B cell (primary cell): ENCODE measurements at places on chromosomes 13 and 19.
A peak's percentile ranks its signal among the peaks of the same experiment; 100 is the strongest.

- DNase-seq, result no peak
Measured at GRCh38 chr13:80881942-80882445, 541.1 kb upstream of the SPRY2 start.

GRCh38 chr19:681029-682019 is 5.1 kb downstream of the FSTL3 start:
- DNase-seq, result peak; percentile 85

GRCh38 chr13:73367886-73368285 is 309.1 kb downstream of the KLF5 start:
- DNase-seq, result no peak

DNA sequence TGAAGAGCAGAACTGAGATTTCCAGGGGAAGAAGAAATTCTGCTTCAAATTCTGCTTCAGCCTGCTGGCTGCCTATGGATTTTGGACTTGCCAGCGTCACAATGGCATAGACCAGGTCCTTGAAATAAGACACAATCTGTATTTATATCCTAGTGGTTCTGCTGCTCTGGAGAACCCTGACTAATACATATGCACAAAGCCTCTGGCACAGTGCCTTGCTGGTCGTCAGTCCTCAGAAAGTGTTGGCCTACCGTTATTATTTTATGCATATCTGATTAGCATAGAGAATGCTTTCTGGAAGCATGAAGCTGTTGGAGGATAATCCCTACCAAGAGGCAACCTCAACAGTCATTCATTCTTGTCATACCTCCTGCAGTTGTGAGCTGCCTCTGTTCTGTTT is 213.7 kb downstream of the B3GLCT start:
- no peak for DNase-seq

DNA sequence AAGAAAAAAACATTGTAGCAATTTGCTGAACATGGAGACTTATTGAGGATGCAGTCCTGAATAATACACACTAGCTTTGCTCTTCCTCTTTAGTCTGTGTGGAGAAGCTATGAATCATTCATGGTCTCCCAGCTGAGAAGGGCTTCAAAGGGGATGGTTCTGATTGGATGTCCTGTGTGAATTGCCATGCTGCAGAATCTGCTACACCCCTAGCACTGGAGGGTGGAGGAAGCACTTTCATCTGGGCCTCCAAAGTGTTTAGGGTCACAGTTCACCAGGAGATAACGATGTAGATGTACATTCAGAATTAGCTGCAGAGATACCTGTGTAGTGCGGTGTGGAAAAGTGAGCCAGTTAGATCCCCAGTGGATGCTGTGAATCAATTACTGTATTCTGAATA is 321.1 kb upstream of the EDNRB start:
- DNase-seq, result no peak

GRCh38 chr13:44242766-44243165 is 130.9 kb upstream of the SERP2 start:
- DNase-seq, result no peak

DNA sequence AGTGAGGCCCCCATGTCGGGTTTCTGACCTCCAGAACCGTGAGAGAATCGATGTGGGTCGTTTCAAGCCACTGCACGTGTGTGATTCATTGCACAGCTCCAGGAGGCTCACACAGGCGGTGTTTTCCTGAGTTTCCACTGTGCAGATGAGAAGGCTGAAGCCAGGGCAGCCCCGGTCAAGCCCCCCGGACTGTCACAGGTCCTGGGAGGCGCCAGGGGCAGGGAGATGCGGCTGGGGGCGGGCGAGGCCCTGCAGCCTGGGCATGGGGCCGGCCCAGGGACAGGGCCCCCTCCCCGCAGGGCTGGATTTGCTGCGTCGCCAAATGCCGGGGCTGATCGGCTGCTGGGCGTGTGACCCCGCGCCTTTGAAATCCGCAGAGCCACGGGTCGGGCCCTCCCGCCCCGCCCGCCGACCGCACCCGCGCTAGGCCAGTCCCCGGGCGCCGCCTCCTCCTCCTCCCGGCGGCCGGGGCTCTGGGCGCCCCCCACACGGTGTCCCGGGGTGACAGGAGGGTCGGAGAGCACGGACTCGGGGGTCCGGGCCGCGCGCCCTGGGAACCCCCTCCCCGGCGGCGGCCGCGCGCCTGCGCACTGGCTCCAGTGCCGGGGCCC is 9.9 kb upstream of the MKNK2 start:
- no peak for DNase-seq

DNA sequence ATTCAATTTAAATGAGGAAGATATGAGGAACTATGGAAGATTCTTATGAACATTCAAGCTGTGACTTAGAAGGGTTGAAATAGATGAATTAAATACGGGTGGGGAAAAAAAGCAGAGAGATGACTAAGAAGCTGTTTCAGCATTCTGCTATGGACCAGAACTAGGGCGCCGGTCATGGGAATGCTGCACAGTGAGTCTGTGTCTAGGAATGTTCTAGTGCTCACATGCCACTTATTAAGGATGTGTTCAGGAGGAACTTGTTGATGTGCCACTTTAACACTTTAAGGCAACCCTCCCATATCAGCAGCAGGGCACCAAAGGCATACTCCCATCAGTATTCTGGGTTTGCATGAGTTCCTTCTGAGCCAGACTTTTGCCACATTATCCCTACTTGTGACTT is 152.1 kb downstream of the POSTN start:
- DNase-seq, result no peak

DNA sequence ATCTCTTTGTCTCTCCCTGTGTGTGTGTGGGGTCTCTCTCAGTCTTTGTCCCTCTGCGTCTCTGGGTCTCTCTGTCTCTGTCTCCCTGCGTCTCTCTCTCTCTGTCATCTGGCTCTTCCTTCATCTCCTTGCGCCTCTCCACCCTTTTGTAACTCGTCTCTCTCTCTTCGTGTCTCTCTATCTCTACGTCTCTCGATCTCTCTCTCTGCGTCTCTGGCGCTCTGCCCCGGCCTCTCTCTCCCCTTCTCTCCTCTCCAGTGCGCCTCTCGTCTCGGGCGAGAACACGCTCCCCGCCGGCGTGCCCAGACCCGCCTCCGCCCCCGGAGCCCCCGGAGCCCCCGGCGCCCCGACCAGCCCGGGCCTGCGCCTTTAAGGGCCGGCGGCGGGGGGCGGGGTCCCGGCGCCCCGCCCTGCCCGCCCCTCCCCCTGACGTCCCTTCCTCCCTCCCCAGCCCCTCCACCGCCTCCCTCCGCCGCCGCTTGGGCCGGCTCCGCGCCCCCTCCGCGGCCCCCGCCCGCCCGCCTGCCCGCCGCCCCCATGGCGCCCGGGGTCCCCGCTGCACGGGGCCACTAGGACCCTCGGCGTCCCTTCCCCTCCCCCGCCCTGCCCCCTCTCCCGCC is at the start of gene MARK4:
TSS of gene MARK4 (plus strand) at position 440 of the 620 bp plus-strand sequence. CDS start 318 bp downstream, outside the sequence.
- peak; percentile 74 for DNase-seq

- no peak for DNase-seq
Measured at GRCh38 chr13:66077132-66077689, 1152.9 kb downstream of the PCDH9 start.

DNA sequence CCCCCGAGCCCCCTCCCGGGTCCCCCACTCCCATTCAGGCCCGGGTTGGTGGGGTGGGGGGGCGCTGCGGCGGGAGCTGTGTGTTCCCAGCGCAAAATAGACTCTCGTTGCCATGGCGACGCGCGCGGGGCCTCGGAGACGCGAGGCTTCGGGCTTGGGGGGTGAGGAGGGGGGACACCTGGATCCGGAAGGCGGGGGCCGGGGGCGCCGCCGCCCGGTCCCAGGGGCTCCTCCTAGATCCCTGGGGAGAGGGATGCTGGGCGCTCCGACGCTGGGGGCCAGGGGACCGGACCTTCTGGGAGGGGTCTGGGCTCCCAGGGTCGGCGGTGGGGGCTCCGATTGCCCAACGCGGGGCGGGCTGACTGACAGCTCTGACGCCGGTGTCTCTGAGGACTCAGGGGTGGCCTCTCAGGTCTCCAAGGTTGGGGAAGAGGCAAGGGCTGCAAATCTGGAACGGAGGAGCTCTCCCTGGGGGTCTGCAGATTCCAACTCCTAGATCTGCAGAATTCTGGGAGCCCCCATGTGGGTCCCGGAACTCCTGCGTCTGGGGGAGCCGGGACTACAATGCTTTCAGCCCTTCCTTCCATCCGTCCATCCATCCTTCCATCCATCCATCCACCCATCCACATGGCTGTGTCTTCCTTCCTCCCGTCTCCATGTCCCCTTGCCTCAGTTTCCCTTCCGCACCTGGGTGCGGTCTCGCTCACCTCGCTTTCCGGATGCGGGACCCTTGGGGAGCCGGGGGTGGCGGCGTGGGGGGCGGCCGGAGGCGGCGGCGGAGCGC is 9.1 kb upstream of the SHISA7 start:
- DNase-seq, result peak; percentile 71

- DNase-seq, result no peak
Measured at GRCh38 chr19:56314018-56314380, 640 bp downstream of the ZSCAN5A start.

- no peak for DNase-seq
Measured at GRCh38 chr19:8057545-8058270, 5.1 kb downstream of the CCL25 start.

DNA sequence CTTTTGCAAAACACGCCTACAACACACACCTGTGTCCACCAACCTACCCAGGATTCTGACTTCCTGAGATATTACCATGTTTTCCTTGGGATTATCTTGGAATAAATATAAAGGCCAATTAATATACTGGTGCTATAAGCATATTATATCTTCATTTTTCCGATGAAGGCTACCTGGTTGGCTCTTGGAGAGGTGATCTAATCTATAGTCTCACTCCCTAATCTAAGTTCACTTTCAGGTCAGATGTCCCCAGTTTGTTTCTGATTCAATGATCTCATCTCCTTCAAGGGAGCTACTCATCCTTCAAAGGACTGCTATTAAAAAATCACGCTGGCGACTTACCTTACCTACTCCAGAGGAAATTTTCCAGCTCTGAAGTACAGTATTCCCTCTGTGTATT is 517.5 kb downstream of the KLF5 start:
- no peak for DNase-seq

- DNase-seq, result no peak
Measured at GRCh38 chr13:76620036-76620435, 266.2 kb downstream of the KCTD12 start.

DNA sequence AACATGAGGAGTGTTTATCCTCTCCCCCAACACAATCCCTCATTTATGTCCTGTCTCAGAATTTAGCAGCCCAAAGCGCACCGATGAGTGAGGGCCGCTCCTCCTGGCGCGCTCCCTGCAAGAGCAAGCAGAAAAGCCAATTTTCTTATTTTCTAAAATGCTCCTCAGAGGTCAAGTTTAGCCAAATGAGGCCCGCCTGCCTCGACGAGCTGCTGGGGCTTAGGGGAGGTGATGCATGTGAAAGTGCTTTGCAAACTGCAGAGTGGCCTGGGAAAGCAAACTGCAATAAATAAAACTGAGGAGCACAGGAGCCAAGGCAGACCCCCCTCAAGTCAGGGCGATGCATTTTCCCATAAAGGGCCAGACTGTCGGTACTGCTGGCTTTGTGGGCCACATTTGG is 29.0 kb downstream of the CAPS start:
- DNase-seq, result no peak

GRCh38 chr19:2451741-2452140 is 5.0 kb downstream of the LMNB2 start:
- DNase-seq, result no peak

DNA sequence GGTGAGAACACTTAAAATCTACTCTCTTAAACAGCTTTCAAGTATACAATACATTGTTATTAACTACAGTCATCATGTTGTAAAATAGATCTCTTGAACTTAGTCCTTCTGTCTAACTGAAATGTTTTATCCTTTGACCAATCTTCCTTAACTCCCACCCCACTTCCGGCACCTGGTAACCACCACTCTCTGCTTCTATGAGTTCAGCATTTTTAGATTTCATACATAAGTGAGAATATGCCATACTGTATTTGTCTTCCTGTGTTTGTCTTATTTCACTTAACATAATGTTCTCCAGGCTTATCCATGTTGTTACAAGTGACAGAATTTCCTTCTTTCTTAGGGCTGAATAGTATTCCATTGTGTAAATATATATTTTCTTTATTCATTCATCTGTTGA is 144.1 kb upstream of the TRPC4 start:
- no peak for DNase-seq

GRCh38 chr19:1377965-1378785 is 5.5 kb upstream of the NDUFS7 start:
- DNase-seq, result no peak

DNA sequence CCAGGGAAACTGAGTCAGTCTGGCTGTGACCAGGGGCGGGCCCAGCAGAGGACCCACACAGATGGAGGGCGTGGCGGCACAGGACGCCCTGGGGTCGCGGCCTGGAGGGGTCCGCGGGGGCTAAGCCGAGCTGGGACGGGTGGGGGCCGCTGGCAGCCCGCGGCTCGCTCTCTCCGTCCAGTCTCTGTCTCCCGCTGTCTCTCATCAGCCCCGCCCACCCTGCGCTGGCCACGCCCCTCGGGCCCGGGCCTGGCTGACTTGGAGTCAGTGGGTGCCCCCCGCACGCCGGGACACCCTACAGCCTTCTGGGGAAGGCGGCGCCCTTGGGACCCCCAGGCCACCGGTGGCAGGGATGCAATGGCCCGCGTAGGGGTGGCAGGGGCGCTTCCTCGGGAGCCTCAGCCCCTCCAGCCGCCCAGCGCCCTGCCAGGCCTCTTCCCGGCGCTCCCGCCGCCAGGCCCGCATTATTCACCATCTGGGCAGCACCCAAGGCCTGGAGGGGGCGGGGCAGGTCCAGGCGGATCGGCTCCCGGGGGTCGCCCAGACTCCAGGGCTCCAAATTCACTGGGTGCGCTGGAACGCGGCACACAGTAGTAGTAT is at the start of gene TBXA2R:
TSS of gene TBXA2R (minus strand) at position 186 of the 600 bp plus-strand sequence. CDS start 6,241 bp downstream, outside the sequence.
- peak; percentile 68 for DNase-seq

DNA sequence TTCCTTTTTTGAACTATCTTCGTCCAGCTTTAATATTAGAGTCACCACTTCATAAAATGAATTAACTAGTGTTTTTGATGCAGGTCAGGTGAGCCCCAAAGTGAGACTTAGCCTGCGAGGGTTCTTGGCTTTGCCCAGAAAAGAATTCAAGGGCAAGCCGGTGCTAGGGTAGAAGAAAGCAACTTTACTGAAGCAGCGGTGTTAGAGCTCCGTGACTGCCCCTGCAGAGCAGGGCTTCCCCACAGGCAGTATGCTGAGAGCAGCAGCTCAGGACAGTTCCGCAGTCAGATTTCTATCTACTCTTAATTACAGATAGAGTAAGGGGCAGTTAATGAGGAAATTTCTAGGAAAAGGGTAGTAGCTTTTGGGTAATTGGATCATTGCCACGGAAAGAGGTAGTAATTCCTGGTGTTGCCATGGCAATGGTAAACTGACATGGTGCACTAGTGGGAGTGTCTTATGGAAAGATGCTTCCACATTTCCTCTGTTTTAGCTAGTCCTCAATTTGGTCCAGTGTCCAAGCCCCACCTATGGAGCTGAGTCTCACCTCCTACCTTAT is 432.2 kb upstream of the ZNF507 start:
- no peak for DNase-seq

DNA sequence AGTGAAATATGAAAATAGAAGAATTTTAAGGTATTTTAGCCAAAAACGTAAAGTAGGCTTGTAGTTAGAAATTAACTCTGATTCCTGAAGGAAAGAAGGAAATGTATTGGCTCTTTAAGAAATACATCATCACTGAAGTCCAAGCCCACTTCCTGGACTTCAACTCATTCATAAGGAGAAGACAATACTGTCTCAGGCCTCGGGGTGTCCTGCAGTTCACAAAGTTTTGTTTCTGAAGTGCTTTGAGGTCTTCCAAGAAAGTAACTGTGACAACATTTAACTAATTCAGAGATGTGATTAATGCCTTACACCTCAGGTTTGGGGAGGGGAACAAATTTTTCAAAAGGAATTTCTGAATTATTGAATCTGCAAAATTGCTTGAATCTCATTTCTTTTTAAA is 65.8 kb upstream of the STARD13 start:
- peak; percentile 10 for DNase-seq
